ENCODE measurements at places on chromosomes 3 and 15.

DNA sequence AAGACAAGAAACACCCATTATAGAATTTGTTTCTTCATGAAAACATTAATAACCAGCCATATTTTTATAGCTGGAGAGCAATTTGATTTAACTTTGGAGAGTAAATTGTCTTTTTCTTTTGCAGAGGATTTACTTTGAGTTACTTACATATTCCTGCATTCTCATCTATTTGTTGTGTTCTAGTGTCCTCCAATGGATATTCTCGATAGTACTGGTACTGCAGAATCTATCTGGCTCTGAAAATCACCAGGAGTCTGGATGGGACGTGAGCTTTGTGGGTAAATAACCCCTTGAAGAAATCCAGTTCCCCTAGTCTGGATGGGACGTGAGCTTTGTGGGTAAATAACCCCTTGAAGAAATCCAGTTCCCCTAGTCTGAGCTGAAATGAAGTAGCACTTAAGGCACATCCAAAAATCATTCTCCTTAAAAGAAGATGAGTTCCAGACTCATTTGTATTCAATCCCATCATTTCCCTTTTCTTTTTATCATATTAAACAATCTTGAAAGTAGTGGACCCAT, 294.1 kb upstream of the UBE2E2 start:
- DNase-seq, result no peak

- DNase-seq, result no peak
These were observed 48.3 kb downstream of the MRPL3 start for GRCh38 chr3:131454501-131454900.

DNA sequence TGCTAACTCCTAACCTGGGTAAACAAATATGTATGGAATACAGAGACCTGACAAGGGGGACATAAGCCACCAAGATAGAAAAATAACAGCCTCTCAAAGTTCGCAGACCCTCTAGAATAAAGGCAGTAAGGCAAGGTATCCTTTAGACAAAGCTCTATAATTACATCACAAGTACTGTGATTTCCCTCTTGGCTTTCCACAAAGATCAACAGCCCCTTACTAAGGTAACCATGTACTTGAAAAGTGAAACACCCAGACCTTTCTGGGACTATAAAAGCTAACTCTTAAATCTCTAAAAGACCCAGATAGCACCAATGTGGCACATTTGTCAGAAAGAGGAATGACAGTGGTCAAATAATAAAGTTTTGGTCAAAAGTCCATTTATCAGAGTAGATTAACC, 51.9 kb downstream of the TBL1XR1 start:
- DNase-seq, result no peak

DNA sequence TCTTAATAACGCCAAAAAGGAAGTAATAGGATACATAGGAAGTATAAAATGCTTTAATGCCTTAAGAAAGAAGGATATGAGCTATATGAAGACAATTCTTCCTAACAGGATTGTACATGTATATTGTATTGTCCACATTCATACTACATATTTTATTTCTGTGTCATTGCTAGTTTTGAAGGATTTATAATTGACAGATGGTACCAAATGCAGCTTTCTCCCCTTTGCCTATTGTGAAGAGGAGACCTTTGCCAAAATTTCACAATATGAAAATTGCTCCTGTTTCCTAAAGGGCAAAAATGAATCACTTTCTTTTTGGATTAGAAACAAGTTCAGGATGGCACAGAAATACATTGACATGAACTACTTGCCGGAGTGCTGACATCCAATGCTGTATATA, 34.8 kb upstream of the EOMES start:
- DNase-seq, result no peak

DNA sequence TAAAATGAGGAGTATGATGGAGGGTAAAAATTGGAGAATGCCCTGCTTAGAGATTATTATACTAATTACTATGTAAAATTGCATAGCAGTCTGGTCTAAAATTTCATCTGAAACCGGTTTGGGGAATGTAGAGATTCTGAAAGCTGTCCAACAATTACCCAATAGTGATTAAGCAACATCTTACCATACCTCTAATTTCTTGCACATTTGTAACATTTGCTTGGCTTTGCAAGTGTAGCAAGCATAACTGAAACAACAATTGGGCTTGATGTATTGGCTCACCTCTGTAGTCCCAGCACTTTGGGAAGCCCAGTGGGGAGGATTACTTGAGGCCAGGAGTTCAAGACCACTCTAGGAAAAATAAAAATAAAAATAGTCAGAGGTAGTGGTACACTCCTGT, 17.4 kb downstream of the AADACL2 start:
- DNase-seq, result no peak

DNA sequence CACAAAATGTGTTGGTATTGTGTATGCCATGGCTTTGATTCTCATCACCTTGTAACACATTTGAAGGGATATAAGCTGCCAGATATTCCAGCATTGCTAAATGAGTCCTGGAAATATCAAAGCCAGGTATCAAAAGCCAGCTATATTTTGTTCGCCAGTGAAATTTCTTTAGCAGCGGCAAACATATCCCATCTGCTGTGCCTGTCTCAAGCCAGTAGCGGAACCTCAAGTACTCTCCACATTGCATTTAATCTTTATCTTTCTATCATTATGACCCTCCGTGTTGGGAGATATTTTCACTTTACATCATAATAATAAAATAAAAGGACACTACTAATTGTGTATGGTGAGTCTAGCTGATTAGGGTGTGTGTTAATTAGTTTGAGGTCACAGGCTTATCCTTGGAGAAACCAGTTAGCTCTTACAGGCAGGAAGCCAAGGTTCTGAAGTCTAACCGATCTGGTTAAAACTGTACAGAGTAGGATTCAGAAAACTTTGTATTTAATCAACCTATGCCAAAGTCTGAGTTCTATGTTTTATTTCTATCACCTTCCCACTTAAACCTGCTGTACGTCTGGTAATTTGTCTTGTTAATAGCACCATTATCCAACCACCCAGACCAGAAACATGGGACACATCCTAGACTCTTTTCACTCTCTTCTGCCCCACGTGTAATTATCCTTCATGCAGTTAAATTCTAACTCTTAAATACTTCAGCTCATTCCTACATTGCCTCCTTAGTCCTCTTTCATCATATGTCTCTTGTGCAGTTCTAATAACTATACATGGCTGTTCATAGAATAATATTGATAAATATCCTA, 14.5 kb downstream of the TIPARP start:
- no peak for DNase-seq

DNA sequence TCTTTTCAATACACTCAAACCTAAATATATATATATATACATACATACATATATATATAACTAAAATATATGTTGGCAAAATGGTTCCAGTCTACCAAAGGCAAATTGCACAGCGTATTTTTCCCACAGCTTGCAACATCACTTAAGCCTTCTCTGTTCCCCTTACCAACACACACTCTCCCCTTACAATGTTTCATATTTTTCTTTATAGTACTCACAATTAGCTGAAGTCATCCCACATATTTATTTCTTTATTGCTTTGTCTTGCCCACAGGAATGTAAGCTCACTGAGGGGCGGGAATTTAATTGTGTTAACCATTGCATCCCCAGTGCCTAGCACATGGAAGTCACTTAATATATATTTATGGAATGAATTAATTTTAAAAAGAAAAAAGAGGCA, 288.3 kb downstream of the ULK4 start:
- peak; percentile 24 for DNase-seq

DNA sequence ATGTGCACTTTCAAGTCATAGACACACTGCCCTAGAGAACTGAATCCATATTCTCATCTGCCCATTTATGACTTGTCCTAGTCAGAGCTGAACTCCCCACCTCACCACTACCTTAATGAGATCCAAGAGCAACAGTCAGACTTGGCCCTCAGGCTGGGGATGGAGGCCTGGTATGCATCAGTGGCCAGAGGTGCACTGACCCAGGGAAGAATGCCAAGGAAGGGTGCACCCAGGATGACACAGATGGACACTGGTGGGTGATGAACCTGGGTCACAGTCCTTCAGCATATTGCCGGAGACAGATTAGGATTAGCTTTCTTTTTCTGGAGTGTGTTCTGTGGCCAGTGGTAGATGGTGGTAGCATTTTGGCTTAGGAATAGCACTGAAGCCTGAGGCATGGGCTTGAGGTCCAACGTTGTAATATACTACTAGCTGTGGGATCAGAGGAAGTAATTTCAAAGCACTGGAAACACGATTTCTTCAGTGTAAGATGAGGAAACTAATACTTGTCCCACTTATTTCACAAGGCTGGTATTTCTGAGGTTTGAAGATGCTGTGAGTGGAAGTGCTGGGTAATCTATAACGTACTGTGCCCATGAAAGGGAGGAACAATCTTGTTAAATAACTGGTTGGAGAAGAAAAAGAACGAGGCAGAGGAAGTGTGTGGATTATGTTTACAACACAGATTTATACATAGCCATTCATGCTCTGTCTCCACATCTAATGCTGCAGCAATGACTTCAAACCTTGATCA, 265.0 kb downstream of the THRB start:
- DNase-seq, result no peak

DNA sequence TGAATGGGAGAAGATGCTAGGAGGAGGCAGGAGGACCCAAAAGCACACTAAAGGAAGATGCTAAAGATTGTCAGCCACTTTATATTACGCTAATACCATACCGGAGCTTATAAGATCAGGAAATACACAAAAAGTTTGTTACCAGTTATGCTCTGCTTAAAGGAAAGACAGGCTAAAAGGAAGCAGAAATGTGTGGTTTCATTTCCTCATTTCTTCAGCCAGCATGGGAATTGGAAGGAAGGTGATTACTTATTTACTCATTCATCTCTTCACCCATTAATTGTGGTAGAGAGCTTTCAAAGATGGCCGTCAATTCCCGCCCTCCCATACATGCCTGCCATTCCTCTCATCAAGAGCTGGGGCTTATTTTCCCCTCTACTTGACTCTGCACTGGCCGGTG, 26.7 kb upstream of the TMEM158 start:
- no peak for DNase-seq

DNA sequence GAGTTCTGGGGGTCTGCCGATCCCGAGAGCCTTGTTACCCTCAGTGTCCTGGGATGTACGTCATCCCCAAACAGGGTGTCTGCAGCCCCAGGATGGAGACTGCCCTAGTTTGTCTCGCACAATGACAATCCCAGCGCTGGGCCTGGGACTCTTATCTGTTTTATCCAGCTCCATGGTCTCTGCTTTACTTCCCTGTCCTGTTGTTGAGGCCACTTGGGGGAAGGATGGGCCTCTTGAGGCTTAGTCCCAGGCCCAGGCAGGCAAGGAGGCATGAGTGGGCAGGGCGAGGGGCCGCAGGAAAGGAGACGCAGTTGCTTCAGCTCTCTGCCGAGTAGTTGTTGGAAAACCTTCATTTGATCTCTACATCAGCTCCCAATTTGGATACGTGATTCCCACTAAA, 17.4 kb downstream of the SMAD6 start:
- no peak for DNase-seq

DNA sequence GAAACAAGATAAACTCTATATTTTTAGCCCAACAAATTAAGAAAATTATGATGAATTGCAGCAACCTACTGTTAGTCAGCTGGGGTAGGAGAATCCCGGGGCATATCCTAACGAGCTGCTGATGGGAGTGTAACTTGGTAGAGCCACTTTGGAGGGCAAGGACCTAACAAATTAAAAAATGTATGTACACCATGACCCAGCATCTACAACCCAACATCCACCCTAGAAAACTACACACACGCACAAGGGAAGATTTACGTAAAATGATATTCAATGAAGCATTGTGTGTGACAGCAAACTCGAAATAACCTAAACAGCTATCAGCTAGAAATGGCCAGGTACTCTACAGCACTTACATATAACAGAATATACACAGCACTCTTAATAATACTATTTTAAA, 1.9 kb downstream of the BCL2A1 start:
- no peak for DNase-seq

DNA sequence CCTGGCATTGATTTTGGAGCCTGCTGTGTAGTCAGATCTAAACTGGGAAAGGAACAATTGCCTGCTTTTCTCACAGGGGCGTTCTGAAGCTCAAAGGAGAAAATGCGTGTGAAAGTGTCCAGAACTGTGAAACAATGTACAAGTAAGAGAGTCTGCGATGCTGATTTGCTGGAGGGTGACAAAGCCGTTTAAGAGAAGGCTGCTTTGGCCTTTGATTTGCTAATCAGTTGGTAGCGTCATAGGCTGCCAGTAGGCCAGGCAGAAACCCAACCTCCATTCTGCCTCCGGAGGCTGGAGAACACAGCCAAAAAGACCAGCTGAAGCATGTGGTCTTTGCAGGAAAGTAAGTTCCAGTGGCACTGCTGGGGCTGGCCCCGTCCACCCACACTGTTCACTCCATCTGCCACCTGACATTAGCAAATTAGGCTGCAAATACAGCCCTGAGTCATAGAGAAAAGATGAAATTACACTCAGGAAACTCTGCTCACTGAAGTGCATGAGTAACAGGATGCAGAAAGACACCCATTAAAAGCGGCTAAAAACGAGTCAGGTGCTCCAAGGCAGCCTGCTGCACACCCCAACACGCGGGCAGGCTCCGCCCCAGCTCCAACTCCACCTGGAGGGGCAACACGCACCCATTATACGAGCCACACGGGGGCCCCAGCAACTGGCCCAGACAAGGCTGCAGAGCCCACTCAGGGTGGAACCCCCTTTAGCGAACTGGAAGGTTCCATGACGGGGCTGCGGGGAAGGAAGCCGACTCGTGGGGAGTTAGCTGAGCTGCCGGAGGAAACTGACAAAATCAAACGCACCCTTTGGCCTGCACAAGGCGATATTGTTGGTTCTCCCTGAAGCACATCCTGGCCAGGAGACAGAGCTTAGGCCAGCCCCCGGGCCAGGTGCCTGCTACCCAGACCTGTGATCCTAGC, 31.6 kb downstream of the ZDHHC19 start:
- peak; percentile 36 for DNase-seq

GRCh38 chr3:66822186-66823008, 175.7 kb upstream of the KBTBD8 start:
- DNase-seq, result peak; percentile 42

GRCh38 chr15:62138124-62138523, 27.0 kb downstream of the C2CD4B start:
- DNase-seq, result peak; percentile 21

DNA sequence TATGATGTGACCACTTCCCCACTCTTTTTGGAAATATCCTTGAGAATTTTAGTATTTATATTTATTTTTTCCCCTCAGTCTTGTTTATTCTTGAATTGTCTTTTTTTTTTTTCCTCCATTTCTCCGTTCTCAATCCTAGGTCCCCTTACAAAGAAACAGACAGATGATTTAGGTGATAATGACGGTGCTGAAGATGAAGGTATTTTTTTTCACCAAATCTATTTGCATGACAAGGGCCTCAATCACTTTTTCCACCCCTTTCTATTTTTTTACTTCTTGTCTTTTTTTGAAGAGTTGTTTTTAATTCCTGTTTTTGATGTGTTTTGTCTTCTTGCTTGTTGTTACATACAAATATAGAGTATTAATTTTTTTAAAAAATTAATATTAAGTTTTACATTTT, 402.6 kb downstream of the NLGN1 start:
- DNase-seq, result no peak

- DNase-seq, result peak; percentile 6
These were observed 12.0 kb downstream of the TBC1D5 start for GRCh38 chr3:17730318-17730967.

- DNase-seq, result no peak
These were observed 57.8 kb upstream of the GPD1L start for GRCh38 chr3:32048487-32049182.

- DNase-seq, result peak; percentile 92
These were observed 559.8 kb upstream of the CBLB start for GRCh38 chr3:106428565-106428994.
